ENCODE measurements at places on chromosomes 1 and 21.

DNA sequence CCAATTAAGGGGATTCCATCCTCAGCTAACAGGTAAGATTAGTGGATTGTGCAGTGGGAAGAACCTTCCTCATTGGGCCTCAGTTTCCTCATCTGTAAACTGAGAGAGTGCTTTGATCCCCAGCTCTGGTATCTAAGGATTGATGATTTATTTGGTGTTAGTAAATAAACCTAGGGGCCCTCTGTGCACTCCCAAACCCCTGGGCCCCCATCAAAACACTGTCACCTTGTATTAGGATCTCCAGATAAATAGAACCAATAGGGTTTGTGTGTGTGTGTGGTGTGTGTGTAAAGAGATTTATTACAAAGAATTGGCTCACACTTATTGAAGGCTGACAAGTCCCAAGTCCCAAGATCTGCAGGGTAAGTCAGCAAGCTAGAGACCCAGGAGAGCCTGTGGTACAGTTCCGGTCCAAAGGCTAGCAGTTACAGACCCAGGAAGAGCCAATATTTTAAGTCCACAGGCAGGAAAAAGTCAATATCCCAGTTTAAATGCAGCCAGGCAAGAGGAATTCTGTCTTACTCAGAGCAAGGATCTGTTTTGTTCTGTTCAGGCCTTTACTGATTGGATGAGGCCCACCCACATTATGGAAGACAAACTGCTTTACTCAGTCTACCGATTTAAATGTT is 11.0 kb upstream of the ELK4 start:
- DNase-seq = no peak

GRCh38 chr1:231918239-231919015 is 291.8 kb downstream of the DISC1 start:
- DNase-seq = no peak

GRCh38 chr21:37118187-37118826 is 45.3 kb downstream of the TTC3 start:
- DNase-seq = no peak

DNA sequence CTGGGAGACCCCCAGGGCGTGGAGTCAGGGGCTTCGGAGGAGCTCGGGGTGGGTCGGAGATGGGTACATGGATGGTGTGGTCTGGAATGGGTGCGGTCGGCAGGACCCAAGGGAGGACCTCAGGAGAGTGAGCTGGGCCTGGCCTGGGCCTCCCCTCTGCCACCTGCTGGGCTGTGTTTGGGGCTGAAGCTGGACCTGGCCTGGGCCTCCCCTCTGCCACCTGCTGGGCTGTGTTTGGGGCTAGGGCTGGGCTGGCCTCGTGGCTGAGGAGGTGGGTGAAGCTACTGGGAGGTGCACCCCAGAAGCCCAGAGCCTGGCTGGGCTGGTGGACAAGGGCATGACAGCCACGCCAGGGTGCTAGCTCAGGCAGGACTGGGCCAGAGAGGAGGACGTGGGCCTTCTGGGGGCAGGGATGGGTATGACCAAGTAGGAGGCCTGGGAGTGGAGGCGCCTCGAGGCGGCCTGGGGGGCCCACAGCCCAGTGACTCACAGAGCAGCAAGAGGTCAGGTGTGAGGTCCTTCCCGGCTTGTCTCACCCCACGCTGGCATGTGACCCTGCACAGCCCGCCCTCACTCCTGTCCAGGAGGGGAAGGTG is 14.5 kb downstream of the SAMD11 start:
- DNase-seq = no peak

DNA sequence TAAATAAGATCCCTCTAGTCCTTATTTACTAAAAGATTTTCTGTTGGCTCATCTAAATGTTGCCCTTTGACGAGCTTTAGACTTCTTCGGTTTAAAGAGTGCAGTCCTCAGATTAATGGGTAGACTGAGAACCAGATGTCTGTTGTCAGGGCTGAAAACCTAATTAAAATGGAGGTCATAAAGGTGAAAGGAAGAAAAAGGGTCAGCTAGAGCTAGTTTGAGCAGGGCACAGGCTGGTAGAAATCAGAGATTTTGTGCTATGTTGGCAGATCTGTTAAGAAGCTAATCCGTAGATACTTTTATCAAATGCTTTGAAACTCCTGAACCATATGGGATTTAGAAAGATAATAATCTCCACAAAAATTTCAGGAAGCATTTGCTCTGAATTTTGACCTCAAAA is 959.0 kb downstream of the PLA2G4A start:
- DNase-seq = no peak

DNA sequence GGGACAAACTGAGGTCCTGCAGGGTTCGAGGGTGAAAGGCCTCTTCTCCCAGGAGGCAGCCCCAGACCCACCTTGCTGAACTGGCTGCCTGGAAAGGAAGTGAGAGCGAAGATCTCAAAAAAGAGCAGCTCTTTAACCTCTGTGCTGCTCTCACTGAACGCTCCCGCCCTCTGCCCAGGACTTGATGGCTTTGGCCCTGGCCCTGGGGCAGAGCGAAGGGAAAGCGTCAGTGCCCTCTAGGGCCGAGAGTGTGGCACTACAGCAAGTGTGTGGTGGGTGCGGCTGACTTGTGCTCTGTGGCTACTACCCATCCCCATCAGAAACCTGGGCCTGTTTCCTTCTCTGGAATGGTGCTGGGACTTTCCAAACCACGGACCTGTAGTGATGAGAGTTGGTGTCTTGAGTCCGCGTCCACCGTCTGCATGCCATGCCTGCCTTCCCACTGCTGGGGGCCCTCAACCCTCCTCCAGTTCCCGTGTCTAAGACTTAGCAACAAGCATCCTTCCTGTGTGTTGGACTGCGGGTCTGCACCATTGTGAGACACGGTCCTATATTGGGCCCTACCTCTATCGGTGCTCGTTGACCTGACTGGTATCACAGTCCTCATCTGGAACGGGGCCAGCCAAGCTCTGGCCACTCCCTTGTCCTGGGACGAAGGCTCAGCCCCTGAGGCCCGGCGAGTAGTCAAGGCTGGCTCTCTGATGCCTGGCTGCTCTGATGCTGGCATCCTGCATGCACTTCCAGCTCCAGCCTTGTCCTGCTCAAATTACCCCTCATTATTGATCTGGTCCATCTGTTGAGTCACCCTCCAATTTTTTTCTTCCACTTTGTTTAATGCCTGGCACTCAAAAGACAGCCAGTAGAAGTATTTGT is 180.3 kb downstream of the DISC1 start:
- peak; percentile 41 for DNase-seq

DNA sequence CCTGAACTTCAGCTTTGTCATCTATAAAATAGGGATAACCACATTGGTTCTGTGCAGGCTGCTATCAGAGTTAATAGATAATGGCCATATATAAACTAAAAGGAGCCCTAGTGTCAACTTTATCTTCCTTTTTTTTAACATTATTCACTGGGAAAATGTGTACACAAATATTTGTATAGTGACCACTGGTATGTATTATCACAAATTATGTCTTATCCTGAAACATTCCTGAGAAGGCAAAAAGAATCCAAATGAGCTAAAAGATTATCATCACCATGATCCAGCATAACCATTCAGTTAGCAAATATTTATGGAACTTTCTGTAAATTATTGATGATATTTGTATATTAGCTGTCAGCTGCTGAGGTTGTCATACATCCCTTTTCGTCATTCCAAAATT is 16.6 kb downstream of the ANGPTL3 start:
- no peak for DNase-seq

- DNase-seq = no peak
These were observed 6.0 kb upstream of the NLRP3 start for GRCh38 chr1:247409869-247410544.

DNA sequence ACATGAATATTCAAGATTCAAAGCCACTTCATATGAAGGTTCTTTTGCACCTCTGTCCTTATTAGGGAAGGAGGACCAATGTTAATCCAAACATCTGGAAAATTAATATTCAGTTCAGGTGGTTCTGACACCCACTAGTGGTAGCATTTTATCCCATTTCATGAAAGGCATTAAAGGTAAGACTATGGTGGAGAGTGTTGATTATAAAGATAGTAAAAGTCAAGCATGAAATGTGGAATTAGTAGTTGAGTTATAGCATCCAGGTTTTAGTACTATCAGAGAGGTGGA is 17.5 kb upstream of the YTHDF2 start:
- no peak for DNase-seq

DNA sequence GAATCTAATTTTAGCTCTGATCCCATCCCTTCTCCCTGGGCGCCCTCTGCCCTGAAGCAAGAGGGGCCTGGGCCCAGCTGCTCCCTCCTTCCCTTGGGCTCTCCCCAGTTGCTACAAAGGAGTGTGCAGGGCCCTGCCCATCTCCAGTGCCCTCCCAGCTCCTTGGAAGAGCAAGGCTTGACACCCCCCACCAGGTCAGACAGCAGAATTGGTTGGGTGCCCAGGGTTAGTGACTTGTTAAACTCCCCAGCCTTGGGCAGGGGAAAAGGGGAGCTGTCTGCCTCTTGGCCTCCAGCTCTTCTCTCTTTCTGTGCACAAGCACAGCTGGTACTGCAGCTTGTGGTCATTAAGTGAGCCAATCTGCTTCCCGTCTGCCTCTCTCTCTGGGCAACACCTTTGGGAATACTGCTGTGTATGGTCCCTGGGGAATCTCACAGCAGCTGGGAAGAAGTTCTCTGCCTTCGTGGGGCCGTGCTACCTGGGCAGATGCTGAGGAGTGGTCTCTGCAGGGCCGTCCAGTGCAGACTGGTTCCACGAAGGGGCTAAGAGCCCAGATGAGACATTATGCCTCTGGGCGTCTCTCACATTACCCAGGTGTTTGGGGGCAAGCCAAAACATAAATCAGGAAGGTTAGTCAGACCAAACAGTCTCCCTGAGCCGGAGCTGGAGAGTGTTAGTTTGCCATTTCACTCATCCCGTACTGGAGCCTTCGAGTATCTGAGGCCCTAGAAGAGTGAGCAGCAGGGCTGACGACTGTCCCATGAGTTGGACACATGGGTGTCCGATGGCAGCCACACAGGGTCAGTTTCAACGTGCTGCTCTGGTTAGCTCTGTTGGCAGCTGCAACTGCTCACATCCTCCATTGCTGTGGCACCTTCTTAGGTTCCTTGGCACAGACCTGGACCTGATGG is 37.3 kb downstream of the TMEM53 start:
- DNase-seq = no peak

GRCh38 chr1:109201123-109201703 is 12.5 kb upstream of the SARS1 start:
- DNase-seq = peak; percentile 65

DNA sequence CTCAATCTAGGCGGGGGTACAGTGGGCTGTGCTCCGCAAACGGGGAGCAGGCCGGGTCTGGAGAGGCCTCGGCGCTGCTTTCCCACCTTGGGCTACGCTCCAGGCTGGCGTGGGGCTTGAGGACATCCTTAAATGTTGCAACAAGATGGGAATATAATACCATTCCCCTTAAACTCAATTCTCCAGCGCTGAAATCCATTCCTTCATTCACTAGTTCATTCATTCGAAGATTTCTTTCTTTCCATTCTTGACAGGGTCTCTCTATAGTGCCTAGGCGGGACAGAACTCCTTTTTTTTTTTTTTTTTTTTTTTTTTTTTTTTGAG is 261 bp upstream of the DPM3 start:
- no peak for DNase-seq

DNA sequence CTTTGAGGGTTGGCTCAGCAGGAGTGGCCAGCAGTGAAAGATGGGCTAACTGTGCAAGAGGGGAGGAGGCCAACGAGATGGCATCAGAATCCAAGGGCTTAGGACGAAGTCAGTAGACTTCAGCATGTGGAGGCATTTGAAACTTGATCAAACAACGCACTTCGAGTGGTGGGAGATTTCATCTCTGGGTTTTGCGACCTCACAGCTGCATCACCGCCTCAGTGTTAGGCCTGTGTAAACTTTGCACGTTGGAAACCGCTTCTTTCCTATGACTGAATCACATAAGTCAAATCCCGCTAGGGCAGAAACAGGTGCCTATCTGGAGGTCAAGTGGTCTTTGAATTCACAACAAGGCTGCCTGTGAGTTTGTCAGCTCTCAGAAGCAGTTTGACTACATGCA is 17.8 kb downstream of the TFF3 start:
- no peak for DNase-seq

DNA sequence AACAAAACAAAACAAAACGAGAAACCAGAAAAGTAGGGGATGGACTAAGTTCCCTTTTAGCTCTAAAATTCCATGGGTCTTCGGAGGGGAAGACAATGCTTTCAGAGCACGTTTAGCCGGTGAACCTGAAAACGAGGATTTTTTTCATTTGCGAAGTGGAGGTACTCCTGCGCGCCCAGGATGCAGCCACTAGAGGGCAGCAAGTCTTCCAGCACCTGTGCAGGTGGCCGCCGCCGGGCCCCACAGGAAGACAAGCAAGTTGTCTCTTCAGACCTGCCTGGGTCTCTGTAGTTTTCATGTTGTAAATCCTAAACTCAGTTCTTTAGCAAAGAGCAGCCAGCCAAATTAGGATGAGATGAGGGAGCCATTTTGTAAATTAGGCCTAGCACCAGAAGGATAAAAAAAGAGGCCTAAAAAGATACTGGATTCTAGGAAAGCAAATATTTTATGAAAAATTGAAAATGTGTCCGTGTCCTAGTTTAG is 17.7 kb upstream of the SNX27 start:
- DNase-seq = peak; percentile 31

DNA sequence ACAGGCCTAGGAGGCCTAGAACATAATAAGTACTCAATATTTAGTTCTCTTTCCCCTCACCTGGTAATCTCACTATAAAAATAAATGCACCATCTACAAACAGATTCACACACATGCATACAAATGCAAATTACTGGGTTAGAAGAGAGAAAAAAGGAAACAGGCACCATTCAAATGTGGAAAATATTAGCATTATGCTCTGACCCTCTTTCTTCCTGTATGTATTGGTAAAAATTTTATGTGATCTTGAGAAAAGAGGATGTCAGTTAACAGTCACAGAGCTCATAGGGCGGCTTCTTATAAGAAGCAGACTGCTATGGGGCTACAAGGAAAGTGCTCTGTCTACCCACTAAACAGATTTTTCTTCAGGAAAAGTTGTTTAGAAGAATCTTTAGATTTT is 565.4 kb downstream of the LMO4 start:
- no peak for DNase-seq
